ENCODE measurements at places on chromosomes 12 and 14.

DNA sequence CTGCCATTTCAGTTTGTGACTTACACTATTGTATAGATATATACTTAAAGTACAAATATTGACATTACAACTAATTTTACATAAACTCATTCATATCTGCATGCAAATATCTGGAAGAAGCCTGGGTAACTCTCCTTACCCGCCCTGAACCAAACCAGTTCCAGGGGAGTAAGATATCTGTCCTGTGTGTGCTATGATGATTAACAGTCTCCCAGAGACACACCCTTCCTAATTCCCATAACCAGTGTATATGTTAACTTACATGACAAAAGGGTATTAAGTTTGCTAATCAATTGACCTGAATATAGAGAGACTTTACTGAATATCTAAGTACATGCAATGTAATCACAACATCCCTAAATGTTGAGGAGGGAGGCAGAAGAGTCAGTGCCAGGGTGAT, 23.0 kb downstream of the PRB3 start:
- DNase-seq = no peak

DNA sequence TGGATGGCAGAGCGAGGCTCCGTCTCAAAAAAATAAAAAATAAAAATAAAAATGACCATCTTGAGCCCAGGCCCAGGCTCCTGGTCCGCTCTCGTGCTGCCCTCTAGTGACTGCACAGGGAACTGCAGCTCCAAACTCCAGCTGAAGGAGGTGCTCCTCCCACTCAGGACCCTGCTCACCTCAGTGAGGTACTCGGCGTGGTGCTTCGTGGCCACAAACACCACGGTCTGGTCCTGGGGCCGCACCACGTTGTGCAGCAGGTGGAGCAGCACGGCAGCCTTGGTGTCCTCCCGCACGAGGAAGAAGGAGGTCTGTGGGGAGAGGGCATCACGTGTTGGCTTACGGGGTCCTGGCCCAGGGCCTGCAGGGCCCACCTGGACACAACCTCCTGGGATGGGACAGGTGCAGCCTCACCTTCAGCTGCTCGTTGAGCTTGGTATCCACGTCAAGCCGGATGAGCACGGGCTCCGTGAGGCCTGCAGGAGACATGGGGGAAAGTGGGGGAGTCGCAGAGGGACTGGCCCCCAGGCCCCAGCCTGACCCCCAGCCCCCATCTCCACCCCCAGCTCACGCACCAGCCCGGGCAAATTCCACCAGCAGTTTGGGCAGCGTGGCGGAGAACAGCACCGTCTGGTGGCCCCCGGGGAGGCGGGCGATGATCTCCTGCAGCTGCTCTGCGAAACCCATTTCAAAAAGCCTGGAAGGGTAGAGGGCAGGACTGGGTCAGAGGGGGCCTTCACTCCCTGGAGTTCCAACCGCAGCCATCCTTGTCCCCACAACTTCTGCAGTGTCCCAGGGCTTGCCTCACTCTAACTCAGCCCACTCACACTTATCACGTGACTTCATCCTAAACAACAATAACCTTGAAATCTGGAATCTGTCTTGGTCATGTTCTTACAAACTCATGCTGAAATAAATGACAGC, 10.6 kb downstream of the DDX54 start:
- peak; percentile 69 for DNase-seq

DNA sequence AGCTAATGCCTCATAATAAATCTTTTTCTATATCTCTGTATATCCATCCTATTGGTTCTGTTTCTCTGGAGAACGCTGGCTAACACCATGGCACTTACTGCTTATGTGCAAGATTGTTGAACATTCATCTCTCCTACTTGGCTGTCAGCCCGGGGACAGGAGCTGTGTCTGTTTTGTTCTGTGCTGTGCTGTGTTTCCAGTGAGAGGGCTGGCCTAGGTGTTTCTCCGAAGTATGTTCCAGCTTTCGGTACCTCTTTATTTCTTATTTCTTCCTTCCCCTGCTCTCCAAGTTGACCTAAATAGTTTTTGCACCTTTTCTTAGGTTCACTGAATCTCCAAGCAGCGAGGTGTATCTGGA, 18.8 kb upstream of the NR4A1 start:
- DNase-seq = no peak

GRCh38 chr12:98389593-98389992, 125.8 kb upstream of the TMPO start:
- DNase-seq = no peak

- DNase-seq = no peak
Observed at GRCh38 chr14:96693987-96694386, 103.2 kb upstream of the VRK1 start.

DNA sequence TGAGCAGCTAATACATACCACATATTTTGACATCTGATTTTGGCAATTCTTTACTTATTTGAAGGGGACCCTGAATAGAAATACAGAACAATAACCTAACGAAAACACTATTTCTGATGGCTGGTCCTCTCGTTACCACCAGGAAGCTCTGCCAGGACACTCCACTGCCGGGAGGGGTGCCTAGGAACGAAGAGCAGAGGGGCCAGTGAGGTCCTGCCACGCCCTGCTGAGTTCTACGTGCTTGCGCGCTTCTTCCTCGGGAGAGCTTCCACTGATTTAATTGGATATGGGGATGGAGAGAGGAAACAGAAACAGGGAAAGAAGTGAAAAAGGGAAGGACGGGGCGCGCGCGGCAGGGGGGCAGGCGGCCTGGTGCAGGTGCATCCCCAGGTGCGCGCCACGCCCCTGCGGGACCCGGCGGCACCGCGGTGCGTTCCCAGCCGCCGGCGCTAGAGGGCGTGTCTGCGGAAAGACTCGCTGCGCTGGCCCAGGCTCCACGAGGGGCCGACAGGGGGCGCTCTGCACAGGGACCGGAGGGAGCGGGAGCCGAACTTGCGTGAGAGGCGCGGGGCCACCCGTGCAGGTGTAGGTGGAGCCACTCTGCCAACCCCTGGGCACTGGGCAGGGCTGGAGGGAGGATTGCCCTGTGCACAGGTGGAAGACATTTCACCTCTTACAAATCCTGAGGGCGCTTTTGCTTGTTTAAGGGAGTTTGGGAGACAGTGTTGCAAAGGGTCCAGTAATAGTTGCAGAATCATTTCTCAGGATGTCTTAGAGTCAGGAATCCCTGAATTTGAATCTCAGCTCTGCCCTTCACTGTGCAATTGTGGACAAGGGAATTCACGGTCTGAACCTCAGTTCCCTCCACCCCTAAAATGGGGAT, 986.3 kb upstream of the TMEM132C start:
- peak; percentile 45 for DNase-seq

DNA sequence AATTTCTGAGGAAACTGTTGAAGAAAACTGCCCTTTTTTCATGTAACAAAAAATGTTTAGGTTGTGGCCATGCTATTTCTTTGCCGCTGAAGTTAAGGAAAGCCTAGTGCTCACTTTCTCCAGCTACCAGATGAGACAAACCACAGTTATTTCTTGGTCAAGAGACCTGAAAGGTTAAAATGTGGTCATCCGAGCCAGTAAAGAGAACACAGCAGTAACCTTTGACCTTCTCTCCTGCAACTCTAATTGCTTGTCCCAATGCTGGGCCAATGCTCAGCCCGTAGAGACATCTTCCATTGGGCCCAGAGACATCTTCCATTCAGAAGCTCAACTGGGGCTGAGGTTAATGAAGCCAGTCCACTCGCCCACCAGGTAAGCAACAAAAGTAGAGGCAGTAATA, 109.8 kb upstream of the CPSF6 start:
- DNase-seq = no peak

DNA sequence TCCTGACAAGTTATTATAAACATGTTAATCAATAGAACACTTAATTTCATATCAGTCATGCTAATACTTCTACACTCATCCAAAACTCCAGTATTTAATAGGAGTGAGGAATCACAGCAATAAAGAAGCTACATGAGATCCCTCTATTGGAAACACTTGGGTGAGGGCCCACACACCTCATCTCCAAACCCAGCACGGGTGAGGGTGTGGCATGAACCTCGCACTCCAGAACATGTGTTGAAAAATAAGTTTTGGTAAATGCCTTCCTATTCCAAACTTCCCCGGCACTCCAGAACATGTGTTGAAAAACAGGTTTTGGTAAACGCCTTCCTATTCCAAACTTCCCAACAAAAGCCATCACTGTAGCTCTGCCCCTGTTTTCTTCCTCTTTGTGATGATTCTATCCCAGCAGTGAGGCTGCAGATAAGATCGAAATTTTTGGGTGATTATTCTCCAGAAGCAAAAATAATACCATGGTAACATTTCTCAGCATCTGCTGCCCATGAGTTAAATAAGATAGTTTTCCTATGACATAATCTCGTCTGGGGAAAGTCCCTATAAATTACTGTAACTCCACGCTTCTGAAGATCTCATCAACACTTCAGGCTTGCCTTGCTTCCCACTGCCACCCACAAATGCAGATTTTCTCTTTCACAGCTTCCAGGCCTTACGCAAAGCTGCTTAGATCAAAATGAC, 24.4 kb upstream of the PTPRB start:
- no peak for DNase-seq

DNA sequence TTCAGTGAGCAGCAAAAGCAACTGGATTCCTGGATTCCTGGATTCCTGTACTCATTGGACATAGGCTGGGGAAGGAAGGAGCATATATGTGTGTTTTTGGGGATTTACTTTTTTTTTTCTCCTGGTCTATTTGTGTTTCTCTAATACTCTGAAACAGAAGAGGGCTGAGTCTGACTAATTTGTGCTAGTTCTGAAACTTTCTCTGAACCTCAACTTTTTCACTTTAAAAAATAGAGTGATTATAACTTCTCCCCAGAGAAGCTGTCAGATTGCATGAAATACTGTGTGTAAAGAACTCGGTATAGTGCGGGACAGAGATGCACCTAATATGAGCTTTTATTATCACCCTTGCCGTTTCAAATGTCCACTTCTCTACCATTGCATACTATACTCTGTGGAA, 529.5 kb downstream of the TMTC2 start:
- DNase-seq = no peak

- no peak for DNase-seq
Observed at GRCh38 chr14:65972346-65972870, 513.8 kb upstream of the CCDC196 start.

DNA sequence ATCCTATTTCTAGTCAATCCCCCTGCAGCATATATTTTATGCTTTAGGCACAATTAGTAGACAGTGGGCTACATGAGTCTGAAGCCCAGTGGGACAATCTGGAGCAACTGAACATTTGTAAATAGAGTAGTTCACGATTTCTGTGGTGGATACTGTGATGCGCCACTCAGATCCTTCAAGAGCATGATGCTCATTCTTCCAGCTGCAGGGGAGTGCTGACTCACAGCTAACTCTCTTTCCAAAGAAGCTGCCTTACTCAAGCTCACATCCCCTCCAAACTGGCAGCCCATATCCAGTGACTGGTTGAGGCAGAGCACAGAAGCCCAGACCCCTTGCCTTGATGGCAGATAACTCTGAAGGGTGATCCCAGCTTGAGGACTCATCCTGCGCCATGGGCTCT, 224.2 kb upstream of the EEA1 start:
- no peak for DNase-seq

- no peak for DNase-seq
Observed at GRCh38 chr12:69120354-69120753, 119.0 kb upstream of the CPSF6 start.

DNA sequence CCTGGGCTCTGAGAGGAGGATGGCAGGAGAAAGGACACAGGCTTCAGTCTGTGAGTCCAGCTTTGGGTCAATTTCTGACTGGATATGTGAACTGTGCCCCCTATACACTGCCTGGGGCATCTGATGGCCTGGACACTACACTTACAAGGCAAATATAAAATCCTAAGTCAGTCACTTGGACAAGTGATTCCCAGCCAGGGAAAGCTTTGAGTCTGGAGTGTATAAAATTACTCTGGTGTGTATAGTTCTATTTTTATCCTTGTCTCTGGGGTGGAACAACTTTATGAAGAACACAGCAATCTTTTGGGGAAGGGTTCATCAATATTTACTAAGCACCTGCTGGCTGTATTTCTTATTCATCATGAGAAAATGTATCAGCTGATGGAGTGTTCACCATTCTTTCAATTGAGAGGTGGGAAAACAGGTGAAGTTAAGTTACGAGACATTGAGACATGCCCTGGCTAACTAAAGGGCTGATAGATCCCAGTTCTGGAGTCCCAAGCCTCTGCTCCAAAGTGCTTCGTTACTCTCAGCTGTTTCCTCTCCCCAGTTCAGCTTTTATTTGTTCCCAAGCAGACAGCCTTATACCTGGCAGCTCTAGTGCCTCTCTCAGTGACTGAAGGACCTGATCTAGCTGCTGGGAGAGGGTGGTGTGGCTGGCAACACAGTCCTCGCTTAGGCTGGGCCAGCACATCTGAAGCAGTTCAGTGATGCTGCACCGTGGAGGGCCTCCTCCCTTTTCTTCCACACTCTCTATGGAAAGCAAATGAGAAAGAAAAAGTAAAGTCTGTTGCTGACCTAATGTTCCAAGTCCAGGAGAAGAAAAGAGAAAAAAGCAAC, 30.9 kb downstream of the ZFYVE26 start:
- DNase-seq = no peak

DNA sequence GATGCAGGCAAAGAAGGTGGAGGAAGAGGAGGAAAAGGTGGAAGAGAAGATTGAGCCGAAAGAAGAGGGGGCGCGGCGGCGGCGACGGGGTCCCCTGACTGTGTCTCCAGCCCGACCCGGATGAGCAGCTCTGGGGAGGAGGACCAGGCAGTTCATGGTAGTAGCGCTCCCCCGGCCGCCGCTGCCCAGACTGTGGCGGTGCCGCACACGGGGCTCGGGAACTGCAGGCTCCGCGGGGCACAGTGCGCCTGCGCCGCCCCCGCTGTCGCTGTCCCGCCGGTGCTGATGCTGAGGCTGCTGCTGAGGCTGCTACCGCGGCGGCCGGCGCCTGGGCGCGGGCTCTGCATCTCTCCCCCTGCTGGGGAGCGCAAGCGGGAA, at the start of gene KCNH5:
Gene KCNH5, minus strand, starts transcription at position 225 of the 378 bp plus-strand sequence. CDS start 272 bp downstream, outside the sequence.
- DNase-seq = no peak

- no peak for DNase-seq
Observed at GRCh38 chr14:50062438-50063085, 53.8 kb downstream of the VCPKMT start.

- no peak for DNase-seq
Observed at GRCh38 chr14:100428727-100429126, 105.6 kb downstream of the SLC25A47 start.

DNA sequence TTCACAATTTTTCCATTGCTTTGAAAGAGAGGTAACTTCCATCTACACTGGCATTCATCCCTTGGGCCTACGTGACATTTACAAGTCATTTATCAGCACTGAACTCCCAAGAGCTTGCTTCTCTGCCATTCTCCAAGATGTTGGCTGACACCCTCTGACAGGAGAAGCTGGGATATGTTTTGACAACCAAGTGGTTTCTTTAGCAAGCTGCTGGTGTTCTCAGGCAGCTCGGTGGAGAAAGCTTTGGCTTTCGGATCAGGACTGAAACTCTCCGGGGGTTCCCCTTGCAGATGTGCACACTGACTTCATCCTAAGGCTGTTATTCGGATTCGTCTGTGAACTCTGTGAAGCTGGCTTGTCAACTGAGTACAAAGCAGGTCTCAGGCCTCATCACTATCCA, 15.7 kb downstream of the KCNA5 start:
- no peak for DNase-seq

Data from activated CD4-positive, alpha-beta T cell treated with anti-CD3 and anti-CD28 coated beads for 24 hours (primary cell).